Mammary epithelial cell (primary cell): ENCODE measurements at places on chromosomes 1 and 21.

DNA sequence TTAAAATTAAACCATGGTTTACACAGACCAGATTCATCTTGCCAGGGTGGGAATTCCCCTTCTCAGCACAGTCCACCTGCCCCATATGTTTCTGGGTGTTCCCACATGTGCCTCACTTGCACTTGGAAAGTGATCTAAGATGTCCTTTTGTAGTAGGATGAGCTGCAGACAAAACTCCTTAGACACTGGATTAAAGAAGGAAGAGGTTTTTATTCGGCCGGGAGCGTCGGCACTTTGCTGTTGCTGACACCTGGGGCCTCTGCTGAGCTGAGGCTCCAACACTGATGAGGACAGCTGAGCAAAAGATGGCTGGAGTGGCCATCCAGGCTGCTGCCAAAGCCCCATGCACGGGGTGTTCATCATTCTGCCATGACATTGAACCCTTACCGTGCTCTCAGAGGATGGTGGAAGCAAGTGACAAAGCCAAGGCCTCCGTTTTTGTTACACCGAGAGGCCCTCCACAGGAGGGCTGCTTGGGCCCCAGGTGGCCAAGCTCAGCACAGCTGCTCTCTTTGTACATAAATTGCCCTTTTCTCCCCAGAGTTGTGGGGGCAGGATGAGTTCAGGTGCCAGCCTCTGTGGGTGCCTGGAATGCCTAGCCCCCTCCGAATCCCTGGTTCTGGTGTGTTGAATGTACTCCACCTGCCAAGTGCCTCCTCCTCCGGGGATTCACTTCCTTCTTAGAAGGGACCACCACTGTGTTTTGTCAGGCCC, 7.3 kb upstream of the ACOT11 start:
- DNase-seq: peak; percentile 23

- no peak for DNase-seq
These were observed 23.8 kb upstream of the KIAA1614 start for GRCh38 chr1:180888870-180889269.

- no peak for DNase-seq
These were observed 11.4 kb upstream of the CNR2 start for GRCh38 chr1:23924601-23925000.

DNA sequence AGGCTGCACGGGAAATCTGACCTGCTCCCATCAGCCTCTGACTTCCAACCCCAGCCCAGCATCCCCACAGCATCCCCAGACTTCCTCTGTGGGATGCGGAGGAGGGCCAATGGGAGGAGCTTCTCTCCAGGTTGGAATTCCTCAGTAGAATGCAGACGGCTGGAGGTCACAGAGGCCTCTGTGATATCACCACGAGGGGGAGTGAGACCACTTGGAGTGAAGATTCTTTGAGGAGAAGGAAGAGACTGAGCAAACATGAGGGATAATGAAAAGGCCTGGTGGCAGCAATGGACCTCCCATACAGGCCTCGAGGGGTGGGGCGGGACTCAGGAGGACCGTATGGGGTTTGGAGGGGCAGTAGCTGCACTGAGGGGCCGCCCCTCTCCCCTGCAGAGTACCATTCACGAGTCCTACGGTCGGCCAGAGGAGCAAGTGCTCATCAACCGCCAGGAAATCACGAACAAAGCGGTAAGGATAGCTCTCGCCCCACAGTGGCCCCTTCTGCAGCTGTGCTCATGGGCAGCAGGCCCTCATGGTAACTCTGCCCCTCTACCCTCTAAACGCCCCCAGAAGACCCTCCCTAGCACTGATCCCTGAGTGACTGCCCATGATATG, at the start of gene CATSPER4:
TSS of gene CATSPER4 (plus strand) at position 230 of the 615 bp plus-strand sequence. CDS start at position 256, 26 bp downstream.
- DNase-seq: peak; percentile 13

GRCh38 chr1:197843401-197843800, 59.0 kb upstream of the C1orf53 start:
- no peak for DNase-seq

- DNase-seq: no peak
These were observed 548 bp upstream of the SLC25A33 start for GRCh38 chr1:9538669-9539164.

GRCh38 chr1:184037849-184038591, 492 bp upstream of the COLGALT2 start:
- DNase-seq: no peak

DNA sequence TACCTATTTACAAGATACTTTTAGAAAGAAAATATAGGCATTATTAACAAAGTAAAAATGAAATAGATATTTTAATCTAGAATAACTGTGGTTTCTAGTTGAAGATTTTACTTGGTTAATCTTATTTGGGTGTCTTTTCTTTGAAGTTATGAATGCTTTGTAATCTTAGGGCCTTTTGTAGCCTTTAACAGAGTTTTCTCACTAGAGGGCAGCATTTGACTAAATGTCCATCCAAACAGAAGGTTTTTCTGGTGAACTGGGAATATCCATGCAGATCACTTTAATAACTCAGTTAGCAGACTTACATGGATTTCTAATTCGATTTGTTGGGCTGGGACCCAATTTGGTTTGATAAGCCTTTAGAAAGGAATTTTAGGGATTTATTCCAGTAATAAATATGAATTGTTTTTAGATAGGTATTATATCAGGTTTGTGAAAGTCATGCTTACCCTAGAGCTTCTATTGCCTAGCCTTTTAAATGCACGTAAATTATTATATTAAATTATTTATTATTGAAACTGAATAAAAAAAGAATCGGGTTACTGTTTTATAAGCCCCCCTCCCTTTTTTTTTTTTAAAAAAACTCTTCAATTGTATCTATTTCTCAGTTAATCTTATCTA, 119.7 kb downstream of the ZNF326 start:
- peak; percentile 41 for DNase-seq

- no peak for DNase-seq
These were observed 196.4 kb downstream of the GREM2 start for GRCh38 chr1:240415532-240415931.

DNA sequence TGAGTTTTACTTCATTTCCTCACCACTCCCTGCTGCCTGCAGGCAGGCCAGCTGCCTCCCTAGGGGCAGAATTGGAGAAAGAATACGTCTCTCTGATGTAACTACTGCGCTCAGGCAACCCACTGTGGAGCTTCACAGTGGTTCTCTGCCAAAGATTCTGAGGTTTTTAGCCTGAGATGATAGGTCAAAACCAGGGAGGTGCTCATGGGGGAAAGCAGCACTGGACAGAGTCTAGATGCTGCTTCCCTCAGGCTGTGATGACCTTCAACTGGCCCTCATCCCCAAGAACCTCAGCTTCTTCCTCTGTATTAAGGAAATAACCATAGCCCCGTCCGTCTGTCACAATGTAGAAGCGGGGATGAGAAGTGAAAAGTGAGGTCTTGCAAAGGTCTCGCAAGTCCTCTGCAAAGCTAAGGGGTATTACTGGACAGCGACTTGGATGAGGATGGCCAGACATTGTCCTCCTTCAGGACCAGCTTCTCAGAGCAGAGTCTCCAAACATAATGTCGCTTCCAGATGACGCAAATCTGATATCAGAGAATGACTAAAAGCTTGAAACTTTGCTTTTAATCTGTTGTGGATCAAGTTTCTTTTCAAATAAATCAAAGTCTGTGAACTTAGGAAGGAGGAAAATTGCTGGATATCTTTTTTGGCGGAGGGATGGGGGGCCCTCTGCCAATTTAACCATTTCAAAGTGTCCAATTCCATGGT, 65.9 kb upstream of the ATP5PO start:
- DNase-seq: no peak

GRCh38 chr1:33316601-33317000, 4.3 kb downstream of the A3GALT2 start:
- DNase-seq: no peak

- no peak for DNase-seq
These were observed 720 bp downstream of the PSMB2 start for GRCh38 chr1:35640380-35641232.

GRCh38 chr1:42952303-42953001, 6.2 kb downstream of the SLC2A1 start:
- DNase-seq: no peak

DNA sequence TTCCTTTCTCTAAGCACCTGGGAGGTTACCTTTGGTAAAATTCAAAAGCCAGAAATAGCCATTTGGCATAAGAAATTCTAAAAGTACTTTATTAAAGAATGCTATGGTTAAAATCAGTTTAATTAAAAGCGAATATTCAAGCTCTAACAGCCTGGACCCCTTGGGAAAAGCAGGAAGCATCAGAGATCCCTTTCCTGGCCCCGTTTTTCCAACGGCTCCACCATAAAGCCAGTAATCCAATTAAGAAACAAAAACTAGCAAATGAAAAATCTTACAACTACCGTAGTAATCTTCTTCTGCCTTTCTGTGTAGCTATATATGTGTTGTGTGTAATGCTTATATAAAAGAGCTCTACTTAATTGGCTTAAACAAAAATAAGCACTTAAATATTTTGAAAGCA, 33.5 kb upstream of the NEK2 start:
- DNase-seq: no peak

GRCh38 chr1:8711873-8712412, 105.5 kb downstream of the RERE start:
- no peak for DNase-seq

DNA sequence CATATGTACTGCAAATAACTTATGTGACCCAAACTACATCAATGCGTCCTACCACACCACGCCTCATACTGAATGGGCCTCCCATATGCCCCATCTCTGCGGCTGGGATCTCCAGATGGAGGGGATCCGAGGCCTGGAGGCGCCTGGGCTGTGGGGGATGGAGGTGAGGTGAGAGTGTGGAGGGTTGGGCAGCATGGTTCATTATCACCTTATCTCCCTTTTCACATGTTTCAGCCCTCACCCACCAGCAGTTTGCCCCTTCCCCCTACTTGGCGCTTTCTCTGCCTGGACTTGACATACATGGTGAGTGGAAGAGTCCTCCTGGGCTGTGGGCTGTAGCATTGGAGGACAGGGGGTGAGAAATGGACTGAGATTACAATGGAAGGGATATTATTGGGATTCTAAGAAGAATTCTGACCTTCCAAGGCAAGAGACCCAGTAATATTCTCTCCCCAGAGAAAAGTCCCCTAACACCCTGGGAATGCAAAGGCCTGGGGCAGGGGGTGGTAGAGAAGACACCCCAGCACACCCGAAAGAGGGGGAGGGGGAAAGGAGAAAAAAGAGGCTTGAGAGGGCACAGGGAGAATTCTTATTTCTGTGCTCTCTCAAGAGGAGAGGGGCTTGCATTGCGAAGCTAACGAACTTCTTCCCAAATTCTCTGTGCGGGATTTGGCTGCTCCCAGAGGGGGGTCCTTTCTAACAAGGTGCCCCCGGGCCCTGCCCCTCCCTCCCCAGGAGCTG, 61.4 kb downstream of the MEF2D start:
- no peak for DNase-seq

DNA sequence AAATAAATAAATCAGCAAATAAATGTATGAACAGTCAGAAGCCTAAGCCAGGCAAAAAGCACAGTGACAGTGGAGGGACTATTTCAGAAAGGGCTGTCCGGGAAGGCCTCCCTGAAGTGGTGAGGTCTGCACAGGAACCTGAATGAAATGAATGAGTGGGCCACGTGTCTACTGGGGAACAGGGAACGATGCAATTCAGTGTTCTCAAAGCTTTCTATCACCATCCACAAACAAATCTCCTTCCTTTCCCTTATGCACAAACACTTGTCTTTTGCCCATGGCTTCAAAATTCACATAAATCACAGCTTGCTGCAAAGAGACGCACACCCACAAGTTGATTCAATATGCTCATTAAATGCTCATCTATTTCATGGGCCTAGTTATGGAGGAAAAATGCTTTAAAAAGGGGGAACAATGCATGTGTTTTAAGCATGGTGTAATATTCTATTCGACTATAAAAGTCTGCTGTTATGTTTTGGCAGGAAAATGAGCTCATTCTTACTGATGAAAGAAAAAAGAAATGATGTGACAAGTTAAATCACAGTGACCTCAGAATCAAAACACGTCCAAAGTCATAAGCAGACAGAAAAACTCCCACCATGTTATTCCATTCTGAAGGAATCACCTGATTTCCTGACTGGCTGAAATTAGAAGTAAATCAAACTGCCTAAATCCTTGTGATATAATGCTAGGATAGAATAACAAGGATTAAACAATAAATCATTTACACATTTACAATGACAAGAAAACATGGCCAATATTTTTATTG, 21.6 kb downstream of the URB1 start:
- no peak for DNase-seq

DNA sequence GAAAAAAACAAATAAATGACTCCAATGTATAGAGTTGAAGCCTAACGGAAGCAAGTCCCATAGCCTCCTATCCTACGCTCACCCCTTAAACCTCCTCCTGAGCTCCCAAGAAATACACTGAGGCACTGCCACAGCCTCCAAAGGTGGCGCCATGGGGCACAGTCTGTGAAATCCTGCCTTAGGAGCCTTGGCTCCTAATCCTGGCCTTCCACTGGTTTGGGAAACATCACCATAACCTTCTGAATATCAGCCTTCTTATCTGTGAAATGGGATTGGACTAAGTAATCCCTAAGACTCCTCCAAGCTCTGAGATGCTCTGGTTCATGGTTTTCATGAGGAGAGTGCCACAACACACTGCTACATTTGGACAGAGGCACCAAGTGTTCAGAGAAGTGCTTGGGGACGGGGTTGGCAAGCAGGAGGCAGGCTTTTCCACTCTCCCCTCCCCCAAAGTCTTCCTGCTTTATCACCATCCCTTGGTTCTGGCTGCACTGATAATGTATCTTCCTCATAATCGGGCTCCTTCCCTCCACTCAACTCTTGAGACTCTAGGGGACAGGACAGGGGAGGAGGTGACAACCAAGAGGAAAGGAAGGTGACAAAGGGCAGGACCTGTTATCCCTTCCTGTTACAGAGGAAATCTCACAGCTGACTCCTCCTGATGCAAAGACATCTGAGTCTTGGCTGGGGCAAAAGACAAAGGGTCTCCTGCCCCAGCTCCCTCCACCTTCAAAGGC, 2.7 kb downstream of the SLAMF7 start:
- no peak for DNase-seq

GRCh38 chr21:14846621-14847020, 218.2 kb downstream of the NRIP1 start:
- DNase-seq: no peak

DNA sequence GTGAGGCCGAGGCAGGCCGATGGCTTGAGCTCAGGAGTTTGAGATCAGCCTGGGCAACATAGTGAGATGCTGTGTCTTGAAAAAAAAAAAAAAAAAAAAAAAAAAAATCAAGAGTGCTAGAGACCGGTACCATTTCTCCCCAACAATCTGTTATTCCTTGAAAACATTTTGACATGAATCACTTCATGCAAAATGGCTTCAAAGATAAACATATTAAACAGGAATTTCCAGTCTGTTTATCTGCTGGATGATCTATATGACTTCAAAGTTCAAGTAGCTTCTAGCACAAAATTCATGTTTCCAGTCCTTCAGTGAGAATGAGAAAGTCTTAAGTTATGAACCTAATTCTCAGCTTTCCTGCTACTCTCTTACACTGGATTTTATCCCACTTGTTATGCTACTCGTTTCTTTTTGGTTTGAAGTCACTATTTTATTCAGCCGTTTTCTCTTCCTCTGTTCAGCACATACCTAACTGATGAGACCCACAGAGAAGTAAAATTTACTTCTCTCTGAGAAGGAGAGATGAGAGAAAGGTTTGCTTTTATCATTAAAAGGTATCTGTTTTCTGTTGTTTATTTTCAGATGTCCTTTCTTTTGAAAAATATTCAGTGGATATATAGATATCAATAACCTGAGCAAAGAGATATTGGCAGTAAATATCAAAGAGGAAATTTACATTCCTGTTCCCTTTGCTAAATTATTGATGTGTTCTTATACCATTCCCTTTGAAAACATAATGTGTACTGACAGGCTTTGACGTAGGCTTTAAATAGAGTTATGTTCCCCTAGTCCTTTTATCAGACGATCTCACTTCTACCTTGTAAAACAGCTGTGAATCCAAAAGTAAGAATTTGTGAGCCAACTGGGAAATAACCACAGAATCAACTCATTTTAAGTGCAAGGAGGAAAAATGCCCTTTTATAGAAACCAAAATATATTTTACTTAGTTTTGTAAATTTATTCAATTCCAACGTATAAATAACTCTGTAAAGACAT, 38.2 kb downstream of the CD46 start:
- DNase-seq: peak; percentile 52
